ENCODE measurements at places on chromosomes 1 and 21. TPM values are rescaled to one million over a fixed set of nuclear protein-coding genes. Genes with fewer than 3 reads are reported as not detected.

LPAR3 gene
- 0.06 TPM for total RNA-seq

- no peak overlapping the region for H3K27ac ChIP-seq
- no peaks in the 10 kb centered on the region for H3K36me3 ChIP-seq
- DNase-seq, result no peak
- peaks cover 16% of the 10 kb centered on the region for H3K27me3 ChIP-seq
- H3K4me1 ChIP-seq, result no peaks in the 10 kb centered on the region
Observed at GRCh38 chr1:167013108-167013929, 24.2 kb downstream of the MAEL start.

NFIA gene
- 108 TPM for total RNA-seq

DNA sequence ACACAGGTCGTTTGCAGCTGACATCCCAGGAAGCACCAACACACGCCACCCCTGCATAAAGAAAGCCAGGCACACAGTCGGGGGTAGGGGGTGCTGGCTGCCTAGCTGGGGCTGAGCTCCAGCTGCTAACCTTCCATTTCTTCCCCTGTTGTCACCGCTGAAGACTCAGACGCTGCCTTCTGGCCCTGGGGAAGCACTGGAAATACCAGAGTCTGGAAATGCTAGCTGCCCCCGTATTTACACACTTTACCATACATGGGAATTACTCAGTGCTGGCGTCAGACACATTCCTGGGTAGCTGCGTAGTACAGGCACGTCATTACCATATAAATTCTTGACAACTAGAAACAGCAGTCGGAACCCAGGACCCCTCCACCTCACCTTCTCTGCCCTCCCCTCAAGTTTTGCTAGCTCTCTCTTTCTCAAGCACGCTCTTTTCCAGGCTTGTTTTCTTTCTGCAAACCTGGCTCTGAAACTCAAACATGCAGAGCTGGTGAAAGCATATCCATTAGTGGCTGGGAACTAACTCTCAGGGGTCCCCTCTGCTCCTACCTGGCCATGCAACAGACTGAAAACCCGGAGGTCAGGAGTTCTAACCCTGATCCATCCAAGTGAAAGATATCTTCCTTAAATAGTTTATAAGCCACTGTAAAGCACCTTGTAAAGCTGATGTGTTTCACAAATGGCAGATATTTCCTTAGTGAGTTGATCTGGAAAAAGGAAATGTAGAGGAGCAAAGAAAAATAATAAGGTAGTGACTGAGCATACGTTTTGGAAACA lies 3.3 kb downstream of the CSRP1 start:
- H3K27ac ChIP-seq, result peak overlapping the region; percentile 2
- H3K27me3 ChIP-seq, result no peaks in the 10 kb centered on the region
- no peak for DNase-seq
- H3K36me3 ChIP-seq, result no peaks in the 10 kb centered on the region
- H3K4me1 ChIP-seq, result no peaks in the 10 kb centered on the region
- H3K4me3 ChIP-seq, result no peak overlapping the region

FBXO42 gene
- total RNA-seq, result 22.1 TPM

DNA sequence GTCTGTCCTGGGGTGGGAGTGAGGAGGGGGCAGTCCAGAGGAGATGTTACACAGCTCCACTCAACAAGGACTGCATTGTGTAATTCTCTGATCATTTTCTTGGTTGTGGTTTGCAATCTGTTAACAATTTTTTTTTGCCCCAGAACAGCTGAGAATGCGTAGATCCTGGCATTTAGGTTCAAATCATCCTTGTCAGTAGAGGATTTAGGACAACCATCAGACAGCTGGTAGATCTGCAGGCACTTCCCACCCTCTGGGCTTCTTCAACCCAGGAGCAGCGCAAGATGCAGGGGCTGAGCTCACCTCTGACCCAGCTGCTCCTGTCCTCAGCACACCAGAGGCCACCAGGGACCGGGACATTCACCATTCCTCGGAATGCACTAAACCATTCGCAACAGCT lies 13.5 kb downstream of the BCAR3 start:
- DNase-seq, result no peak
- H3K36me3 ChIP-seq, result no peaks in the 10 kb centered on the region
- H3K27ac ChIP-seq, result no peak overlapping the region
- no peak overlapping the region for H3K4me3 ChIP-seq
- peaks cover 100% of the 10 kb centered on the region for H3K4me1 ChIP-seq
- H3K27me3 ChIP-seq, result no peaks in the 10 kb centered on the region

DNA sequence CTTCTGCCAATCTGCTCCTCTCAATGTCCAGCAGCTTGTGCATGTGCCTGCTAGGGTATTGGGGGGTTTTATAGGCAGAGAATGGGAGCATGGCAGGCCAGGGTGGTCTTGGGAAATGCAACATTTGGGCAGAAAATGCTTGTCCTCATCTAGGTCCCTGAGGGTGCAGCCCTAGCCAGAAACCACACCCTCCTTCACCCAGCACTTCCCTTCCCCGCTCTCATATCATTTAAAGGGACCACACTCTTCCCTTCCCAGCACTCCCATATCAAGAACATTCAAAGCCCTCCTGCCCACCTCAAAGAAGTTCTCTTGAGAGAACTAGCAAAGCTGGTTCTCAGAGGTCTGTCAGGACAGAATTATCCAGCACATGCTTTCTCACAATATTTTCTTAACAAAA lies 62.1 kb downstream of the HSD3B1 start:
- H3K27me3 ChIP-seq, result no peaks in the 10 kb centered on the region
- peaks cover 4% of the 10 kb centered on the region for H3K4me1 ChIP-seq
- DNase-seq, result no peak
- H3K27ac ChIP-seq, result no peak overlapping the region
- no peak overlapping the region for H3K4me3 ChIP-seq

CHIA gene
- total RNA-seq, result not detected

DNA sequence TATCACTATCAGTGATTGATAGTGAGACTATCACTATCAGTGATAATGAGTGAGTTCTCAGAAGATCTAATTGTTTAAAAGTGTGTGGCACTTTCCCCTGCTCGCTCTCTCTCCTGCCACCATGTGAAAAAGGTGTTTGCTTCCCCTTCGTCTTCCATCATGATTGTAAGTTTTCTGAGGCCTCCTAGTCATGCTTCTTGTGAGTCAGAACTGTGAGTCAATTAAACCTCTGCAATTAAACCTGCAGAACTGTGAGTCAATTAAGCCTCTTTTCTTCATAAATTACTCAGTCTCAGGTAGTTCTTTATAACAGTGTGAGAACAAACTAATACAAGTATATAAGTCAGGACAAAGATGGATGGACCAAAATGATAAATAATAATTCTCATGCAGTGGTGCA lies 7.0 kb upstream of the IL23R start:
- H3K36me3 ChIP-seq, result no peaks in the 10 kb centered on the region
- no peak overlapping the region for H3K4me3 ChIP-seq
- DNase-seq, result no peak
- no peaks in the 10 kb centered on the region for H3K4me1 ChIP-seq

DNA sequence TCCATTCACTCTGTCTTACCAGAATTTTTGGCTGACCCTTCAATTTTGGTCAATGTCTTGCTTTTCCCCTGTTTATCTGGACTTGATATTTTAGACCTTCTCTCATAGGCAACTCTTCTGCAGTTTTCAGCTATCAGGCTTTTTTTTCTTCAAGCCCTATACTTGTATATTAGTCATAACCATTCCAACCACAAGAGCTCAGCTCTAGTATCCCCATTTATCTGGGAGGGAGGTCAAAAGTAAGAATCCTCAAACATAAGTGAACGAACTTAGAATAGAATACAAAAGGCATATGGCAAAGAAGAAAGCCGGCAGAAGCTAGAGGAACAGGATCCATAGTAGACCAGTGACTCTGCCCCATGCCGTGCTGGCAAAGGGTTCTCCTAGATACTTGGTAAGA lies 45.9 kb upstream of the TNFSF4 start:
- H3K4me1 ChIP-seq, result no peaks in the 10 kb centered on the region
- no peak overlapping the region for H3K27ac ChIP-seq
- no peak for DNase-seq

CYP4X1 gene
- 5.4 TPM for total RNA-seq

- no peak overlapping the region for H3K27ac ChIP-seq
- no peaks in the 10 kb centered on the region for H3K27me3 ChIP-seq
- no peaks in the 10 kb centered on the region for H3K4me1 ChIP-seq
- no peaks in the 10 kb centered on the region for H3K36me3 ChIP-seq
- no peak overlapping the region for H3K4me3 ChIP-seq
- DNase-seq, result no peak
Observed at GRCh38 chr1:10633416-10633815, 158.7 kb downstream of the PEX14 start.

DNA sequence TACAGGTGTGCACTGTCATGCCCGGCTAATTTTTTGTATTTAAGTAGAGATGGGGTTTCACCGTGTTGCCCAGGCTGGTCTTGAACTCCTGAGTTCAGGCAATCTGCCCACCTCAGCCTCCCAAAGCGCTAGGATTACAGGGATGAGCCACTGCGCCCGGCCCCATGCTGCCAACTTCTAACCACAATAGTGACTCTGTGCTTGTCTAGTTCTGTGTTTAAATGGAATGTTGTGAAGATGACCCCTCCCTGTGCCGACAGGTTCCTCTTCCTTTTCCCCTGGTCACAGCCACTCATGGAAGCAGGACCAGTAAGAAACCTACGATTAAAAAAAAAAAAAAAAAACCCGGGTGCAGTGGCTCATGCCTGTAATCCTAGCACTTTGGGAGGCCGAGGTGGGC lies 4.7 kb downstream of the MAP1LC3C start:
- H3K4me3 ChIP-seq, result no peak overlapping the region
- no peaks in the 10 kb centered on the region for H3K36me3 ChIP-seq
- no peaks in the 10 kb centered on the region for H3K27me3 ChIP-seq
- DNase-seq, result no peak

DNA sequence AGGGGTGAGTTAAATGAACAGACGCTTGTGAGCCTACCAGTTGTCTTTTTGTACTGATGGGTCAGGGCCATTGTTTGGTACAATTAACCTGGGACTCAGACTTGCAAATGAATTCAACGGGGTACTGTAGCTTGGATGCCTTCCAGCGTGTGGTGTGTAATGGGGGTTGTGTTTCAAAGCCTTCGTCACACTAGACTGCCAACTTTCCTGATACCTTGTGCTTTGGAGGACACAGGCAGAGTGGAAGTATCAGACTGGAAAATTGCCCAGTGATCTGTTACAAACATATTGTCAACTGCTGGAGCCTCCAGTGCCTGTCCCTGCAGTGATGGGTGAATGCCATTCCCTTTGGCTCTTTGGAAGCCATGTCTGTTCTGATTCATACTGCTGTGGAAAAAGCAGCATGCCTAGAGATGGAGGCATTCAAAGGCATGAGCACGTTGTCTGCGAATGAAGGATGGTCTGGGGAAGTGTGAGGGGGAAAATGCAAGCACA lies 384.5 kb downstream of the LMX1A start:
- H3K4me3 ChIP-seq, result no peak overlapping the region
- H3K4me1 ChIP-seq, result no peaks in the 10 kb centered on the region
- no peaks in the 10 kb centered on the region for H3K27me3 ChIP-seq
- DNase-seq, result no peak

- H3K4me3 ChIP-seq, result no peak overlapping the region
- H3K36me3 ChIP-seq, result no peaks in the 10 kb centered on the region
Observed at GRCh38 chr21:28937737-28938136, 54.9 kb downstream of the LTN1 start.

- H3K4me1 ChIP-seq, result peaks cover 16% of the 10 kb centered on the region
- H3K27ac ChIP-seq, result peak overlapping the region; percentile 77
- peaks cover 4% of the 10 kb centered on the region for H3K36me3 ChIP-seq
- DNase-seq, result no peak
- H3K4me3 ChIP-seq, result no peak overlapping the region
- no peaks in the 10 kb centered on the region for H3K27me3 ChIP-seq
Observed at GRCh38 chr1:161307230-161307768, 2.5 kb downstream of the MPZ start.

SLC35F3 gene
- 1.2 TPM for total RNA-seq

DNA sequence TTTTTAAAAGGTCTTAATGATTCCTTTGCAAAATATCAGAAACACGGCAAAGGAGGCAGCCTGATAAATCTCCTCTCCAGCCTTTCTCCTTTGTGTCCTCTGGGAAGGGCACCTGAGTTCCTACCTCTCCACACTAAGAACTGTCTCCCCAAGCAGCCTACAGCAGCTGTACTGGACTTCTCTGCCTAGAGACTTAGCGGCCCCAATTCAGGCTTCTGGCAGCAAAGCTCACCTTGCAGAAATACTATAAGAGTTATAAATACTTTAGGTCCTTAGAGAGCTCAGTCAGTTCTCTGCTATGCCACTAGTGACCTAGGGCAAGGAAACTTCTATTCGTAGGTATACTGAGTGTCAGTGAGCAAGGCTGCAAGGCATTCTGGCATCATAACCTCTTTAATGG lies 33.9 kb downstream of the LRRC52 start:
- no peak overlapping the region for H3K4me3 ChIP-seq
- H3K27ac ChIP-seq, result no peak overlapping the region
- no peaks in the 10 kb centered on the region for H3K27me3 ChIP-seq
- no peaks in the 10 kb centered on the region for H3K36me3 ChIP-seq

HSF2BP gene
- 1.5 TPM for total RNA-seq
